Activated CD8-positive, alpha-beta memory T cell treated with anti-CD3 and anti-CD28 coated beads, Interleukin-2, amount 10 ng/mL, durations not matched to agents 7 days and 5 days (primary cell): ENCODE measurements at places on chromosomes 7 and 10.

- no peak for DNase-seq
These were observed 218.4 kb downstream of the KLF6 start for GRCh38 chr10:3566627-3567026.

DNA sequence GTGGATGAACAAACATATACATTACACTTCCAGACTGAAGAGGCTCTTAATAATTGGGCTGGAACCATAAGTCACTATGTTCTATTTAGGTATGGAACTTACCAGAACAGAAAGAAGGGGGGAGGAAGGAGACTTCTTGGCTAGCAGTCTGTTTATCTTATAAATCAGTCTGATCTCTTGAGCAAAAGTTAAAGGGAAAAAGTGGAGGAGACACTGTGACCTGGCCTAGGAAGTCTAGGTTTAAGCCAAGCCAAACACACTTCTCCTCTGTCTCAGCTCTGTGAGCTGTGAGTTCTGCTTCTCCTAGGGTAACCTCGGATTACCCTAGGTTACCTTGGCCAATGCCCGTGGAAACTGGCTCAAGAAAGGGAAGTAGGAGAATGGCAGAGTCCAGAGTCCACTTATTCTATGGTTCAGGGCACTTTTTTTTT, 95.2 kb downstream of the PFKFB3 start:
- DNase-seq = no peak

DNA sequence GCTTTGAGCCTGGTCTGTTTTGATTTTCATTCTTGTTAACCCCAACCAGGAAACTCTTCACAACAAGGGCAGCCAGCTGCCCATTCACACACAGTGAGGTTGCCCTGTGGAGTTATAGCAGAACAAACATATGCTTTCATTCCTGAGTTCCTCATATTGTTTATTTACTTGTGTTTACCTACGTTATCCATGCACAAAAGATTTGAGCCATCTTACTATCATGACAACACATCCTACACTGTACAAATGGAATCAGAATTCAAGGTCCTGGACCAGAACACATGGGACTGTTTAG, 21.7 kb upstream of the BMPER start:
- no peak for DNase-seq

- DNase-seq = no peak
These were observed 184.6 kb downstream of the SGMS1 start for GRCh38 chr10:50439187-50439586.

DNA sequence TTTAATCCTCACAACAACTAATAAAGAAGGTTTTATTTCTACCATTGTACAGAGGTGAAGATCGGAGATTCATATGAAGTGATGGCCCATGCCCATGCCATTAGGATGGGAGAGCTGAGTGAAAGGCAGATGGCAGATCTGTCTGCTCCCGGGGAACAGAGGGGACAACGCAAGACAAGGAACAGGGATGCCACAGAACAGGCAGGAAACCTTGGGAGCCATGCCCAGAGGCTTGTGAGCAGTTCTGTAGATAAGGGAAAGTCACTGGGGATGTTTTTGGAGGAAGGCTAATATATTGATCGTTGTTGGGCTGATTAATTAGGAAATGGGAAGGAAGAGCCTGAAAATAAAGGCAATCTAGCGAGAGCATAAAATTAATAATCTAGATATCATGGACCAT, 73.1 kb upstream of the ITGB1 start:
- no peak for DNase-seq

DNA sequence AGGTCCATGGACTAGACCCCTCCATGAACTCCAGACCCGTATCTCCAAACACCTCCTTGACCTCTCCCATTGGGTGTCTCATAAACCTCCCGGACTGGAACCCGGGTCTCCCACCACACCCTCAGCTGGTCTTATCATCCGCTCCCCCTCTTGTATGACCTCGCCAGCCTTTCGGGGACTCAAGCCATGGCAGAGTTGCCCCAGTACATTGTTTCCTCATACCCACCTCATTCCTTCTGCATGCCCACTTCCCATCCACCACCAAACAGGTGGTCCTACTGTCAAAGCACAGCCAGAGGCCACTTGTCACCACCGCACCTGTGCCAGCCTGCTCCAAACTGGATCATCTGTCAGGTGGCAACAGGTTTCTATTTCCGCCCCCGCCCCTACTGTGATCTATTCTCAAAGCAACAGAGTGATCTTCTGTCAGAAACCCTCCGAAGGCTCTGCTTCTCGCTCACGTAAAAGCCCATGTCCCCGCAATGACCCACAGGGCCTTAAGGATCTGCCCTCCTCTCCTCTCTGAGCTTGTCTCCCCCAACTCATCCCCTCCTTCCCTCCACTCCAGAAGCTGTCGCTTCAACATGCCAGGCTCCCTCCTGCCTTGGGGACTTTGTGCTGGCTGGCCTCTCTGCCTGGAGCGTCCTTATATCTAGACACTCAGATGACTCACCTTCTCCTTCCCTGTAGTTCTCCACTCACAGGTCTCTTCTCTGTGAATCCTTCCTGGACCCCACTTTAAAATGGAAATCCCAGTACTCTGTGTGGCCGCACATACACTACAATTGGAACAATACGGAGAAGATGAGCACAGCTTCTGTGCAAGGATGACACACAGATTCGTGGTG, 22.8 kb upstream of the PRKAG2 start:
- no peak for DNase-seq

DNA sequence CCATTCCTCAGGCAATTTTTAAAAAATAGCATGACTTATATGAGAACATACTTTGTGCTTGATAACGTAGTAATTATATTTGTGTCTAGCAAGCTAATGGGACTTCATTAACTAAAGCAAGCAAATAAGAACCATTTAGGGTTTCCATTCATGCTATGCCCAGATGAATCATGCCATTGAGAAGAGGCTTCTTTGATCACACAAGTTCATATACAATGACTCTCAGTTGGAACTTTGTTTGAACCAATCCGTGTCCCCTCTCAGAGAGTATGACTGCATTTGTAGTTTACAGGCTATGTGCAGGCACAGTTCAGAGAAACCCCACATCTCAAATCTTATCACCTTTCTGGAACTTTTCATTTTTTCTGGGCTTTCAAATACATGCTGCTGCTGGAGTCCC, 614.2 kb downstream of the KCNMA1 start:
- DNase-seq = no peak

- DNase-seq = no peak
These were observed 56.2 kb downstream of the COL17A1 start for GRCh38 chr10:104029521-104029860.

DNA sequence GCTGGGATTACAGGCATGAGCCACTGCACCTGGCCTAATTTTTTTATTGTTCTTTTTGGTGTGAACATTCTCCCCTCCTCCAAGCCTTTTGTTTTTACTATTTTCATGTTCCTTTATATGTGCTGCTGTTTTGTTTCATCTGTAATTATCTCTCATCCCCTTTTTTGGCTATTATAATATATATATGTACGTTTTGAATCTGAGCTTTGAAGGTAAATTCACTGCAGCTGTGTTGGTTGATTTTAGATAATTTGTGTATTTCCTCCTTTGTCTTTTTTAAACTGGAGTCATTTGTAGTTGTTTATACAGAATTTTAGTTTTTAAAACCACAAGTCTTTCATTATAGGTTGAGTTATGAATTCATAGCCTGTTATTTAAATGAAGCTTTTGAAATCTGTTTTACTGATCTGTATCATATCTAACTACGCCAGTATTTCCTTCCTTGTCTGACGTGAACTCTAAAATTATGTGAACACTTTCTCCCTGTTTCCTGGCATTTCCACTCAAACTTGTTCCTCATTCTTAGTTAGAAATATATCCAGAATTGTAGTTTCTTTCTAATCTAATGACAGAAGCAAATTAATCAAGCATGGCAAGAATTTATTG, 54.9 kb downstream of the PTEN start:
- DNase-seq = no peak
